Activated CD4-positive, alpha-beta T cell treated with anti-CD3 and anti-CD28 coated beads, Interleukin-2, amount 50 U/mL, for 24 hours (primary cell): ENCODE measurements at places on chromosomes 3 and 15.

GRCh38 chr3:111904376-111905241 lies 45.5 kb downstream of the PHLDB2 start:
- DNase-seq = no peak

GRCh38 chr3:62605413-62606068 lies 232.2 kb upstream of the FEZF2 start:
- DNase-seq = no peak

DNA sequence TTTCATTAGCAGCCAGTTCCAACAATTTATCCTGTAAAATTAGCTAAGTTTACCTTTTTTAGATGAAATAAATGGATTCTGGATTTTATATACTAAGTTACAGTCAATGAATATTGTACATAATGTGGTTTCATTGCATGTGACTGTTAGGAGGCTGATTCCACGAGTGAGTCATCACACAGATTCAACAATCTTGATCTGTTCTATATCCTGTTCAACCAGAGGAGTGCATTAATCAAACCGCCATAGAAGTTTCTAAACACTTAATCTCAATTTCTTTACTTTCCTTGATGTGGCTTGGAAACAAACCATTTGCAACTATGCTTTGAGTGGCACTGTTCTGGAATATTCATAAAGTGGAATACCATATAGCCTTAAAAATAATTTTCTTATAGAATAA lies 15.3 kb downstream of the DNAJC13 start:
- no peak for DNase-seq

DNA sequence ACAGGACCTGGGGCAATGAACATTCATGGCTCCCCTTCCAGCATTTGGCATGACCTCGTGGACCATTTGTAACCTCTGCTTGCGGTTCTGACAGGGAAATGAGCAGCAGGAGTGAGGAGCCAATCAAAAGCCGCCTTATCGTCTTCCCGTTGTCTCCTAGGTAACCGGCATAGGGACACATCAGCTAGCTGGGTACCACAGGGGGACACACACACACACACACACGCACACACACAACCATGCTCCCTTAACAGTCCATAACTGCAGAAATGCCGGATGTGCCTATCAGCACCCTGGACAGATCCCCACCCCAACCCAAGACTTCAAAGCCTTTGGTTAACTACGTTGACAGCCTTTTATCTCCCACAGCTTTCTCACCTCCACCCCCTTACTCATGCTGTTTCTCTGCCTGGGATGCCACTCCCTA lies 53.4 kb upstream of the CCDC174 start:
- peak; percentile 33 for DNase-seq

- no peak for DNase-seq
These were observed 107.4 kb upstream of the KLF13 start for GRCh38 chr15:31219221-31219620.

- no peak for DNase-seq
These were observed 49.1 kb downstream of the PLS1 start for GRCh38 chr3:142645236-142645793.

DNA sequence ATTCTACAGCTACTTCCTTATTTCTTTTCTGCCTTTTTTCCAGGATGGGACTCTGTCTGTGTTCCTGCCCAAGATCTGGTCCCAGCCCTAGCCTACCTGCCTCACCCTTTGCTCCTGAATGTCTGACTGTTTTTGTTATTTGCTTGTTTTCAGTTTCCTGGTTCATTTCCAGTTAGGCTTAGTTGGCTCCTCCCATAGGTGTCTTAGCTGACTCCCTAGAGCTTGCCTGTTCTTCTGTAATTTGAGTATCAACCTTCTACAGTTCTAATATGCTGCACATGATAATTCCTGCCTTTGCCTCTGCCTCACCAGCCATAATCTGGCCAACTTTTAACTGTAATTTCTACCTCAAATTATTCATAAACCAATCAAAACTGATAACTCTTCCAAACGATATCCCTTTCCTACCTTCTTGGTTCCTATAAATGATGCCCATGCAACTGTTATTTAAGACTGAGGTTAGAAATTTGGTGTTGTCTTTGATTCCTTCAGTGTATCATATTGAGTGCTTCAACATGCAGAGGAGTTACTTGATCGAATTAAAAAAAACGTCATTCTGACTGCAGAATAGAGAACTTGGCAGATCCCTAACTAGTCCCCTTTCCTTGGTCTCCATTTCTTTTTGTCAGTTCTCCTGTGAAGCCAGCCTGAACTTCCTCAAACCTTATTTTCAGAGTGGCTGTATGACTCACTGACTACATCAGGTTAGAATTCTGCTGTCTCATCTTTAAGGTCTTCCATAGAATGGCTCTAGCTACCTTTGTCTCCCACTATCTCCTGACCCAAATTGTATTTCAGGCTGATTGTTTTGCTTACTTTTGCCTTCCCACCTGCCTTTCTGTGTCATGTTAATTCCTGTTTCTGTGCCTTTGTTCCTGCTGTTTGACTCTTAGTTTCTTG lies 8.4 kb downstream of the GOLM2 start:
- no peak for DNase-seq

- DNase-seq = no peak
These were observed 61.9 kb upstream of the ROPN1 start for GRCh38 chr3:124053871-124054270.
